ENCODE measurements at places on chromosomes 4 and X.

DNA sequence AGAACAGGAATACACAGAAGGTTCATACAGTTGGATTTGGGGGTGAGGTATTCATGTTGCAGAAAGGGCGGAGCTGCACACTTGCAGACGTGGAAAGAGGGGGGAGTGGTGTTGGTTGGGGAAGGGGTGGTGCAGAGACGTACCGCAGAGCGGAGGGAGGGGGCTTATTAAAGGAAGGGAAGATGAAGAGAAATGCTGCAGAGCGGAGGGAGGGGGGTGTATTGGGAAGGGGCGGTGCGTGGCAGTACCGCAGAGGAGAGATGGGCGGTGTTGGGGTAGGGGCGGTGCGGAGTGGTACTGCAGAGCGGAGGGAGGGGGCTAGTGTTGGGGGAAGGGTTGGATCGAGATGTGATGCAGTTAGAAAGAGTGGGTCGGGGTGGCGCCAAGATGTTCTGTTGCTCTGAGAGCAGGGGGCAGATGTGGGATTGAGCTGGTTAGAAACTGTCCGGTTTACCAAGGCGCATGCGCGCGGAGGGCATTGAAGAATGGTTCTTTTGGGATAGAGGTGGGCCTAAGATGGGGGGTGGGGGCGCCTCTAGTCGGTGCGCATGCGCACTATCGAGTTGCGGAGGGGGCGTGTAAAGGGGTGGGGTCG lies 900 bp downstream of the TRO start:
- peak; percentile 6 for DNase-seq

- no peak for DNase-seq
These were observed 1.1 kb downstream of the PCYT1B start for GRCh38 chrX:24646006-24646405.

GRCh38 chr4:91758487-91758886 lies 545.3 kb upstream of the GRID2 start:
- DNase-seq, result no peak

- no peak for DNase-seq
These were observed 241.0 kb upstream of the ANKRD50 start for GRCh38 chr4:124953486-124953885.

GRCh38 chr4:74805601-74806000 lies 11.3 kb upstream of the BTC start:
- no peak for DNase-seq

DNA sequence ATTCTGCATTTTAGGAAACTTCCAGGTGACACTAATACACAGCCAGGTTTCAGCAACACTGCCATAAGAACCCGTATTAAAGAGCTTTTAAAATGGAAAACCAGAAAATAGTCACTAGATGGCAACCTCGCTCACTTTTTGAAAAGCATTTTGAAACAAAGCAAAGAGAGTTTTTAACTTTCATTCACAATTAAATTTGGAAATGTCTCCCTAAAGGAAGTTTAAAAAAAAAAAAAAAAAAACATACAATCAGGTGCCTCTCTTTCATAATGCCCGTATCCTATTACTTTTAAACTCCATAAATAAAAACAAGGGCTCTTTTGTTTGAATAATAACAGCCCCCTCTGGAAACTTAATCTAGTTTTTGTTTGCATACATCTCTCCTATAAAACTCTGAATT lies 20.3 kb downstream of the MEPE start:
- peak; percentile 10 for DNase-seq

DNA sequence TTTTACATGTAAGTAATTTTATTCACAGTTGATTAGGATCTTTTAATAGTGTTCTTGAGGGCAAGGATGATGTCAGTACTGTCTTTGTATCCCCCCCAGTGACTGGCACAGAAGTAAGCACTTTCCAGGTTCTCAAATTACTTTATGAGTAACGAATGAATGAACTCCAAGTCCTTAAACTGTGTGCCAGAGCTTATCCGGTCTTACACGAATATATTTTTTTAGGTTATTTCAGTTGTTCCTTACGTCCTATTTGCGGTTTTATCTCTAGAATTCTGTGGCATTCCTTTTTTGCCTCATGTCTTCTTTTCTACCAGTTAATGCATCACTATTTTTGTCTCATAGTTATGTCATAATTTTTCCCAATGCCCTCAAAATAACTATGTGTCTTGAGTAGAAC lies 106.9 kb upstream of the MID1IP1 start:
- no peak for DNase-seq

- DNase-seq, result no peak
These were observed 29.4 kb upstream of the KLHL2 start for GRCh38 chr4:165177725-165178666.

GRCh38 chrX:96682516-96682915 lies 2.1 kb upstream of the DIAPH2 start:
- no peak for DNase-seq

DNA sequence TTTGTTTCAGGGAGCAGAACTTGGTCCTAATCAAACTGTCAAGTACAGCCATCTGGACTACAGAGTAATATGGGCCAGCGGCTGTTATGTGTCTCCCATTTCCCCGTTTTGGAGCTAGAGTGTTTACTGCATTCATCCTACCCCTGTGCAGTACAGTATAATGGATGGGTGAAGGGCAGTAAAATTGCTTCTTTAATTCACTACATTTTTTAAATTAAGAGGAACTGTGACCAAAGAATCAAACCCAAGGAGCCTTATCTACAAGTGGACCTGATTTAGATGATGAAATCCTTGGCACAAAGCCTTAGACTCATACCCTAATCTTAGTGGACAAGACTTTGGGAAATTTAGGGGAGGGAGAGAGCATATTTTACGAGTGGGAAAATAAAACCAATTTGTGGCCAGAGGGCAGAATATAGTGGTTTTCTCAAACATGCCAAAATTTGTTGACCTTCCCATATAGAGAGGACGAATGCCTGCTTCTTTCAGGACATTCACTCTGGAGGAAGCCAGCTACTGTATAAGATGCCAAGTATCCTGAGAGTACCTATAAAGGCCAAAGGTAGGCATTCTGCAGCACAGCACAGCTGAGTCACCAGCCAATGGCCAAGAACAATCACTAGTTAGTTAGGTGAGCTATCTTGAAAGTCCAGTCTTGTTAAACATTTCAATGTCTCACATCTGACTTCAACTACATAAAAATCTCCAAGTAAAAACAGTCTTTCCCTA lies 253.8 kb upstream of the KCNIP4 start:
- no peak for DNase-seq

- DNase-seq, result no peak
These were observed 15.8 kb upstream of the DHRSX start for GRCh38 chrX:2516623-2517022.

- DNase-seq, result no peak
These were observed 20.5 kb downstream of the AMTN start for GRCh38 chr4:70538869-70539268.

GRCh38 chr4:184281231-184282139 lies 63.8 kb upstream of the ENPP6 start:
- no peak for DNase-seq

GRCh38 chr4:28774344-28774743 lies 1913.7 kb downstream of the STIM2 start:
- no peak for DNase-seq

- no peak for DNase-seq
These were observed 17.0 kb upstream of the SLAIN2 start for GRCh38 chr4:48324281-48324680.

DNA sequence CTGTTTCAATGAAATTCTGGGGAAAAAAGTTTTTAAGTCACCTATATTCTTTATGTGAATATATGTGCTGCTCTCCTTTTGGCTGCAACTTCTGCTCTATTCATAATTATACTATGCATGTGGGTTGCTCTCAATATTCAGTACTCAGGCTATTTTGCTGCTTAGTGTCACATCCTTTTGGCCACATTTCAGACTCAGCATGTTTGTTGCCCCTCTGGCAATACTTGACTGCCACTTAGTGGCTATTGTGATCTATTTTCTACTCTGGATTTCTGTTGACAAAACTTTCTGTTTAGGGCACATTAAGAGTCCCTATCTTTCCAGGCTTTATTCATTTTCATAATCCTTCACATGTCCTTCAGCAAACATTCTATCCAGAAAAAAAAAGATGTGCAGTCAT lies 15.8 kb upstream of the CT45A1 start:
- no peak for DNase-seq

GRCh38 chr4:121655320-121656268 lies 41.2 kb downstream of the ANXA5 start:
- no peak for DNase-seq
